Caki2 (cell line): ENCODE measurements at places on chromosomes 11 and 22.

DNA sequence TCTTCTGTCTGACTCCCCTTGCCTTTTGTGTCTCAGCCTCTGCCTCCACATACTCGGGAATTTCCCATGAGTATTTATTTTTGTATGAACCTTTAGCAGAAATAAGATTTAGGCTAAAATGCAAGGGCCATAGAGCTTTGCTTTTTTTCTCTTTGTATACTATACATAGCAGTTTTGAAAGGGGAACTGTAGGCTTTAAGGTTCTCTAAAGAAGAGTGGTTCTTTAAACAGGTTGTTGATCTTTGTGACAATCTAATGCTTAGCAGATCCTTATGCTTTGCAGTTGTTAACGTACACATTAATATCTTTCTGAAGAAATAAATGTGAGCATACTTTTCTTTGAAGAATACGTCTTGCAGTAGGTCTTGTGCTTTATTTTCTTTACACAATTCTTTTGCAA lies 35.0 kb downstream of the TBCEL start:
- DNase-seq: no peak

- DNase-seq: no peak
Measured at GRCh38 chr22:30305906-30306626, 16.8 kb upstream of the CASTOR1 start.

- DNase-seq: no peak
Measured at GRCh38 chr11:22415476-22415875, 77.3 kb downstream of the SLC17A6 start.

GRCh38 chr11:102384419-102385079 lies 37.5 kb downstream of the BIRC2 start:
- DNase-seq: no peak

- peak; percentile 66 for DNase-seq
Measured at GRCh38 chr11:3091846-3092602, 34.8 kb upstream of the CARS1 start.

- DNase-seq: no peak
Measured at GRCh38 chr22:24001314-24001713, 3.9 kb downstream of the GSTT4 start.

GRCh38 chr11:73375830-73376159 lies 404 bp upstream of the RELT start:
- no peak for DNase-seq

- no peak for DNase-seq
Measured at GRCh38 chr11:17578296-17578695, 31.2 kb downstream of the OTOG start.

GRCh38 chr22:27880778-27881394 lies 38.2 kb downstream of the PITPNB start:
- peak; percentile 52 for DNase-seq

GRCh38 chr22:30244066-30244465 lies 2.5 kb downstream of the LIF start:
- DNase-seq: no peak

GRCh38 chr22:38750104-38750503 lies 5.7 kb downstream of the SUN2 start:
- DNase-seq: no peak

- DNase-seq: no peak
Measured at GRCh38 chr22:37920126-37920525, 14.0 kb downstream of the MICALL1 start.

GRCh38 chr11:125952973-125953372 lies 7.1 kb downstream of the VSIG10L2 start:
- no peak for DNase-seq

- no peak for DNase-seq
Measured at GRCh38 chr11:114155116-114155515, 95.6 kb downstream of the ZBTB16 start.

GRCh38 chr11:15484398-15484797 lies 369.7 kb downstream of the INSC start:
- DNase-seq: no peak

GRCh38 chr11:28259177-28259843 lies 151.1 kb downstream of the METTL15 start:
- no peak for DNase-seq

- no peak for DNase-seq
Measured at GRCh38 chr11:116580799-116581198, 192.0 kb downstream of the BUD13 start.

- DNase-seq: peak; percentile 57
Measured at GRCh38 chr11:103888541-103888951, 147.9 kb upstream of the DDI1 start.

GRCh38 chr22:28670756-28671155 lies 8.9 kb downstream of the TTC28 start:
- no peak for DNase-seq

DNA sequence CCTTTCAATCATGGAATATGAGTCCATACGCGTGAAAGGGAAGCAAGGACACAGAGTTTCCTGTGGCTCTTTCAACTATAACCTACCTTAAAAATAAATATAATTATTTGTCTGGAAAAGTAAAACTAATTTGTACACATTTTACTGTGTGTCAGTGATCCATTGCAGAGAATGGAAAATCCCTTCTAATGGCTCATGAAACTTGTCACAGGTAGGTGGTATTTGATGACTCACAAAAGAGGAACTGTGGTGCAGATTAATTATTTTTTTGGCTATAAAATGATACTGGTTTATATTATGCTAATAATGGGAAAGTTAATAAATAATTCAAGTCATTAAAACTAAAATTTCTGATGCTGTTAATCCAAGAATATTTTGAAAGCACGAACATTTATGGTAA lies 792.2 kb downstream of the METTL15 start:
- DNase-seq: no peak

DNA sequence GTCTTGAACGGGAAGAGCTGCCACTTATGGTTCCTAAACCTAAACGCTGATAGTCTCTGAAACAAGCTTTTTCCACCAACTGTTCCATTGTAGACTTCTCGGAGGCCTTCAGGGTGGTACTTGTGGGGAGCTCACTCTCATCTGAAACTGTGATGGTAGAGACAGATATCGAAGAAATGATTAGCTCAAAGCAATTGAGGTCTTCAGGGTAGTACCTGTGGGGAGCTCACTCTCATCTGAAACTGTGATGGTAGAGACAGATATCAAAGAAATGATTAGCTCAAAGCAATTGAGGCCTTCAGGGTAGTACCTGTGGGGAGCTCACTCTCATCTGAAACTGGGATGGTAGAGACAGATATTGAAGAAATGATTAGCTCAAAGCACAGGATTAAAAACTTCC lies 175.7 kb downstream of the SWAP70 start:
- DNase-seq: no peak

- DNase-seq: no peak
Measured at GRCh38 chr11:108895579-108896480, 231.0 kb downstream of the DDX10 start.

DNA sequence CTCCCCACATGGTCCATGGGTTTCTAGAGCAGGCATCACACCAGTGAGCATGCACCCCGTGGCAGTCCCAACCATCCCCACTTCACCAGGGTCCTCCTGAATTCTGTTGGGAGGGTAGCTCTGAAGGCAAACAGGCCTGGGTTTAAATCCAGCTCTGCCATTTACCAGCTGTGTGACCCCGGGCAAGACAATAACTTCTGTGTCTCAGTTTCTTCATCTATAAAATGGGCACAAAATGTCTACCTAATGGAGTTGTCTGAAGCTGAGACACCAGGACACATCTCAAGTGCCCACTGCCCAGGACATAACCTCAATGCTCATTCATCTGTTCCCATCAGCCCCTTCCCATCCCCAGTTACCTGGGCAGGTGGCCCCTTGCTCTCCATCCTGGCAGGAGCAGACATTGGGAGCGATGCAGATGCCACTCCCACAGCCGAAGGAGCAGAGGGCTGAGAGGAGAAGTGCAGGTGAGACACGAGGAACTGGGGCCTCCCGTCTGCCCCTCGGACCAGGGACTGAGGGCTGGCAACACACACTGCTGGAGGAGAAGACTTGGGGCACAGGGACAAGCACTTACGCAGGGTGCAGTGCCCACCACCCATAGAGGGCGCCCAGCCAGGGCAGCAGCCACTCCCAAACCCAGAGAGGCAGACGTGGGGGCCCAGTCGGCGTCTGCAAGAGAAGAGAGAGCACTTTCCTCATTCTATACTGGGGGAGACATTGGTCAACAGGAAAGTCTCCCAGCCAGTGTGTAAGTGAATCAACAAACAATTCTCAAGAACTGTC lies 4.0 kb downstream of the VWCE start:
- no peak for DNase-seq

- DNase-seq: peak; percentile 21
Measured at GRCh38 chr11:69840371-69841169, 21.4 kb upstream of the FGF3 start.

- no peak for DNase-seq
Measured at GRCh38 chr11:78551066-78551465, 23.6 kb downstream of the NARS2 start.

DNA sequence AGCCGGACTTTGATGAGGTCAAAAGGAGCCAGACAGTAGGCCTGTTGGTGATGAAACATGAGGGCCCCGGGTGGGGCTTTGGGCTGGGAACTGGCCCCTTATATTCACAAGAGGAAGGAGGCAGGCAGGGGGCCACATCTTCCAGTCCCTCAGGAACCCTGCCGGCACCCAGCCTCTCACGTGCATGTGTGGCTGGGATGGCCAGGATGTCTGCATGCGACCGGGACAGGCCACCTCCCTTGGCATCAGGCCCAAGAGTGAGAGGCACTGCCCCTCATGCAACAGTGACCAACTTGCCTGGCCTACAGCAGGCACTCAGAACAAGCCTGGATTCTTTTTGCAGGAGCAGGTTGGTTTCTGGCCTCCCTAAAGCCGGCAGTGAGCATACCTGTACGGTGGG lies 5.4 kb downstream of the SLC25A45 start:
- DNase-seq: no peak

DNA sequence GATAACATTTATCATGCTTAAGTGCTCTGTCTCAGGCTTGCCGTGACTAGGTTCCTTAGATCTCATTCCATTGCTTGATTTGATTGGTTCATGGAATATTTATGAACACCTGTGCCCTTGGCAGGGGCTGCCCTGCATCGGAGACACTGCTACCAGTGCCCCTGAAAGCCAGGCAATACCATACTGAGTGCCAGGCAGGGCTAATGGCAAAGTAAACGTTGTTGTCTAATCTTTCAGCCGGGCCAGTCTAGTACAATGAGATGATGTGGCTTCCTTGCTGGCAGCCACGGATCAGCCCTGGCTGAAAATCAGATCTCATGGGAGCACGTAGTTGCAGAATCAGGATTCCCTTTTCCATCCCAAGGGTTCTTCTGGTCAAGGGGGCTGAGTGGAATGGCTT lies 5.0 kb upstream of the PGA3 start:
- DNase-seq: no peak

GRCh38 chr11:16612566-16613261 lies 125.7 kb upstream of the C11orf58 start:
- peak; percentile 10 for DNase-seq

- DNase-seq: peak; percentile 30
Measured at GRCh38 chr22:29524442-29525191, 28.9 kb downstream of the THOC5 start.

DNA sequence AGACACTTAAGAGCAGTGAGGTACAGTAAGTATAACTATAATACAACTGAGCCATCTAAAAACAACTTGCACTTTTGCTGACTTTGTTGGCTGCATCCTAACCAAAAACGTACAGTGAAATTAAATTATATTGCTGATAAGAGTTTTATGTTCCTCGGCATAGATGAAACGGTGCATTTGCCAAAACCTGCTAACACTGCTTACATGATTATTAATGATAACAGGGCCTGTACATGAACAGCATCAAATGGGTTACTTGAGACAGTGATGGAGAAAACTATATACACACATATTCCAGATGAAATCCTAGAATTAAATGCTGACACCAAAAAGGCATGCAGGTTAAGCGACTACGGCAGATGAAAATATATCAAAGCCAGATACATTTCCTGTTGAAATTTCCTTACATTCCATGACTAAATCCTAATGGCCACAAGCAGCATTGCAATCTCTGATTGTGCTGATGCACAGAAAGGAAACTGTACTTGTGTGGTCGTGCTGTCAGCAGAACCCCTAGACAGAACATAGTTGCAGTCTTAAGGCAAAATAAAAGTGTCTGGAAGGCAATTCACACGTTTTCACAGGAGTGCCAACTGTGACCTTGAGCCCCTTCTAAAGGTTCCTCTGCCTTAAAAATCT lies 143.9 kb downstream of the CADM1 start:
- no peak for DNase-seq

GRCh38 chr11:20839231-20839630 lies 169.8 kb downstream of the NELL1 start:
- DNase-seq: no peak

GRCh38 chr22:24061124-24061684 lies 50.1 kb downstream of the CABIN1 start:
- no peak for DNase-seq

- DNase-seq: no peak
Measured at GRCh38 chr22:19940536-19941364, 822 bp upstream of the COMT start.

GRCh38 chr22:23673826-23674690 lies 16.8 kb upstream of the RGL4 start:
- DNase-seq: no peak

- no peak for DNase-seq
Measured at GRCh38 chr11:127137771-127138280, 137.3 kb upstream of the KIRREL3 start.

GRCh38 chr22:22871536-22872278 lies 15.9 kb upstream of the IGLL5 start:
- no peak for DNase-seq

GRCh38 chr11:93654226-93654625 lies 7.3 kb upstream of the CEP295 start:
- DNase-seq: no peak

- no peak for DNase-seq
Measured at GRCh38 chr11:47499161-47499560, 50.2 kb upstream of the RAPSN start.

DNA sequence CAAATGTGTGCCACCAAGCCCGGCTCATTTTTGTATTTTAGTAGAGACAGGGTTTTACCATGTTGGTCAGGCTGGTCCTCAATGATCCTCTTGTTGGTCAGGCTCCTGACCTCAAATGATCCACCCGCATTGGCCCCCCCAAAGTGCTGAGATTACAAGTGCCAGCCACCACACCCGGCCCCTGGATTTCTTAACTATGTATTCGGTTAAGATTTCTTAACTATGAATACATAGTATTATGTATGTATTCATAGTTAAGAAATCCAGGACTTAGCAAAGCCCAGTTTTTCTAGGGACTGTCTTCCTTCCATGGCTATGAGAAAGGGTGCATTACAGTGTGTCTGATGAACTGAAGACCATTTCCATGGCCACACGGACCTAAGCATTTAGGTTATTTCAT lies 1.7 kb downstream of the C11orf91 start:
- DNase-seq: no peak
